ENCODE measurements at places on chromosomes 13 and 19. TPM values are rescaled to one million over a fixed set of nuclear protein-coding genes. Genes with fewer than 3 reads are reported as not detected.

DNA sequence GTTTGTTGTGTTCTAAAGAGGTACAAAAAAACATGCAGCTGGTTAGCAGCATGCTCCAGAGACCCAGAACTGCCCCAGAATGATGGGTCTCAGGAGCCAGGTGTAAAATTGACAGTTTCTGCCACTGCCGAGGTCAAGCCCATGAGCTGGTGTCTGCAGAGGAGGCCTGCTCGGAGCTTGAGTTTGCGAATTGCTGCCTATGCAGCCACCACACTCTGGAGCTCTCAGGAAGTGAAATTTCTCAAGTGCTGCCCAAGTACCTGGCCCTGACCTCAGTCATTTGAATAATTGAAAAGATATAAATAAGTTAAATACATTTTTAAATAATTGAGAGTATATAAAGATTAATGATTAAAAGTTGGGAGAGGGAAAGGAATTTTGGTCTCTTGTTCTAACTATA is 66.4 kb downstream of the ZAR1L start:
- peaks cover 6% of the 10 kb centered on the region for H3K36me3 ChIP-seq
- no peaks in the 10 kb centered on the region for H3K27me3 ChIP-seq
- H3K4me3 ChIP-seq: no peak overlapping the region

- H3K27ac ChIP-seq: no peak overlapping the region
- H3K27me3 ChIP-seq: no peaks in the 10 kb centered on the region
- DNase-seq: no peak
Measured at GRCh38 chr19:16841391-16841926, 12.3 kb downstream of the SIN3B start.

DNA sequence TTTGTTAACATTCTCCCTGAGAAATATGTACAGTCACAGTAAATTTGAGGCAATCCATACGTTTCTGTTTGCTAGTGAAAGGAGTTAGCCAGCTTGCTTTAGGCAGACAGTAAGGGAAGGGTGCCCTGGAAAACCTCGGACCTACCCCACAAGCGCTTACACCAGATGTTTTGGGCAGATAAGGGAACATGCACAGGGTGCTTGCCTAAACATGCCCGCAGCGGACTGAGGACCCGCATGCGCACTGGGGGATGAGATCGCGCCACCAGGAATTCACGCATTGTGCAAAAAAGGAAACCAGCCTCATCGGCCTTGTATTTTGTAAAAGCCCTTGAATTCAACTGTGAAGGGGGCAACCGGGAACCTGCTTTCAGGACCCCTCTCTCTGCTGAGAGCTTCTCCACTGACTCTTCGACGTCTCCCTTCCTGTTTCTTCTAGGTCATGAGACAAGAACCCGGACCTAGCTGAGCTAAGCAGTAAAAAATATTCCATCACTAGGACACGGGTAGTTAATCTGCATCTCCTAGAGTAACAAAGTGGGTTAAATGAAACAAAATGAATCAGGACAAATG is 1399.2 kb upstream of the ATXN8OS start:
- no peaks in the 10 kb centered on the region for H3K4me1 ChIP-seq
- no peak for DNase-seq
- no peaks in the 10 kb centered on the region for H3K27me3 ChIP-seq
- no peak overlapping the region for H3K27ac ChIP-seq
- no peaks in the 10 kb centered on the region for H3K36me3 ChIP-seq

DNA sequence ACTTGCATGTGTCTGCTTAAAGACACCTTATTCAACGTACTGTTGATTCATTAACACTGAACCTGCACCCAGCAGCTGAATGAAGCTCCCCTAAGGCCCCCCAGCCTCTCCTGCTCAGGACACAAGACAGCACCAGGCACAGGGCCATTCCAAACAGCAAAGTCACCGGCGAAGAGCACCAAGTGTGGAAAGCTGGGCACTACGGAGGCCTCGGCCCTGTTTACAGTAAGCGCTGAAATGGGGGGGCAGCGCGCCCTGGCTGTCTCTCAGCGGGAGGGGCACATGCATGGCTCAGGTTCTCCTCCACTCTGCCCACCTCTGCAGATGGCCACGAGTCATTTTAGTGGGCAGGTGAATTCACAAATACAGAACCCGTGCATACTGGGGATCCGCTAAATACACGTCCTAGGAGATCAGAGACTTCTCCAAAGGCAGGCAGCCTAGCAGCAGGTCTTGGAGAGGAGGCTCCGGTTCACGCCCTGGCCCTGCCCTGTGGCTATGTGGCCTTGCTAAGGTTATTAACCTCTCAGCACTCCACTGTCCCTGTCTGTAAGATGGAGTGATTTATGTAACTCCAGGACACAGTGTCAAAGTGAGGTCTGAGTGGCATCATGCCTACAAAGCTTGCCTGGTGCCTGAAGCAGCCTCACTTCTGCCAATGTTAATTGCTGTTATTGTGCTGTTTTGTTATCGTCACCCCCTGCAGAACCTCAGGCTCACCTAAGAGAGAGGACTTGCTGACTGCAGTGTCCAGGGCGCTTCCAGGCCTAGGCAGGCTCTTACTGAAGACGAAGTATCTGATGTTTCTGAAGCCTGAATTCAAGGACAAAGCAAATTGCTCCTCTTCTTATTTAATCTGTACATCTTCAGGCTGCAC is 207.4 kb upstream of the SOX1 start:
- H3K27ac ChIP-seq: no peak overlapping the region
- DNase-seq: no peak
- H3K4me1 ChIP-seq: no peaks in the 10 kb centered on the region
- H3K36me3 ChIP-seq: no peaks in the 10 kb centered on the region
- H3K27me3 ChIP-seq: no peaks in the 10 kb centered on the region
- no peak overlapping the region for H3K4me3 ChIP-seq

DNA sequence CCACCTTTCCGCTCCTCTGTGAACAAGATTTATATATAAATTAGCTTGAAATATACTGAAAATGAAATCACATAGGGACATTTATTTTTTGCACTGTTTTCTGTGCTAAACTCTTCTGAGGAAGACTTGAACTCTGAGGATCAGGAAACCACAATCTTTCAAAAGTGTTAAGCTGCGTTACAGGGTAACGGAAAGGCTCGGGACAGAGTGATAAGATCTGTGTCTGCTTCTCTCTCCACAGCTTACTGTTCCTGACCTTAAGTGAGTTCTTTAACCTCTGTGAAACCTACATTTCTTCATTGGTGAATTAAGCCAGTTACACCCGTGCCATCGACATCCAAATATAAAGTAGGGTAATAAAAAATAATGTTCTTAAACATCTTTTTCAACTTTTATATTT is 38.9 kb downstream of the DACH1 start:
- DNase-seq: no peak
- H3K36me3 ChIP-seq: no peaks in the 10 kb centered on the region
- H3K27me3 ChIP-seq: no peaks in the 10 kb centered on the region
- no peak overlapping the region for H3K4me3 ChIP-seq
- H3K27ac ChIP-seq: no peak overlapping the region

DNA sequence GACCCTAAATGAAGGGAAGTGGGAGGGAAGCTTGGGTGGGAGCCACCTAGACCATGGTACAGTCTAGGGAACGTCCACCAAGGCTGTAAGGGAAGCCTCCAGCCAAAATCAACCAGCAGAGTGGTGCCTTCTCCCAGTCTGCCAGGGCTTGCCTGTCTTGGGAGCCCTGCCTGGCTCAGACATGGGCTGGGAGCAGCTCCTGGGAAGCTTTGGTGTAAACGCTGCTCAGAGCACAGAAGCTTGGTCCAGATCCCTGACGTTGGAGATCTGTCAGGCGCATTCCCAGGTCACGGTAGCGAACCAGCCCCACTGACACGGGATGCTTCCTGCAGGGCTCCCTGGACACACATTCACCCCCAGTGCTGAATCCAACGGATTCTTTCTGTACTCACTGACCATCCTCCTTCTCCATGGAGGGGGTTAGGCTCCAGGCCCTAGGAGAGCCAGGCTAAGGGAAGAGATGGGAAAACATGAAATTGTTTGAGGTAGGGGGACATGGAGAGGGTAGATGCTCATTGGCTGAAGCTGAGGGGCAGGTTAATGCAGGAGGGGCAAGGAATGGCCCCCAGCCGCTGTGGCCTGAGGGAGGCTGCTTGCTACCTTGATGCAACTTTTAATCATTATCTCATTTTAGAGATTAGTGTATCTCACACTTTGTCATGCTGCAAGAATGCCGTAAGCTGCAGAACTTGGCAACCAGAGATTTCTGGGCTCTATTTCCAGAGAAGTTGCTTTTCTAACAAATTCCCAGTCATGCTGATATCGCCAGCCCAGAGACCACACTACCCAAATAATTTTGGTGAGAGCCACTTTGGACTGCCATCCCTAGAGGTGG is 195.8 kb downstream of the UQCRFS1 start:
- no peaks in the 10 kb centered on the region for H3K27me3 ChIP-seq
- no peaks in the 10 kb centered on the region for H3K4me1 ChIP-seq
- no peak for DNase-seq
- no peaks in the 10 kb centered on the region for H3K36me3 ChIP-seq
- H3K4me3 ChIP-seq: no peak overlapping the region

DNA sequence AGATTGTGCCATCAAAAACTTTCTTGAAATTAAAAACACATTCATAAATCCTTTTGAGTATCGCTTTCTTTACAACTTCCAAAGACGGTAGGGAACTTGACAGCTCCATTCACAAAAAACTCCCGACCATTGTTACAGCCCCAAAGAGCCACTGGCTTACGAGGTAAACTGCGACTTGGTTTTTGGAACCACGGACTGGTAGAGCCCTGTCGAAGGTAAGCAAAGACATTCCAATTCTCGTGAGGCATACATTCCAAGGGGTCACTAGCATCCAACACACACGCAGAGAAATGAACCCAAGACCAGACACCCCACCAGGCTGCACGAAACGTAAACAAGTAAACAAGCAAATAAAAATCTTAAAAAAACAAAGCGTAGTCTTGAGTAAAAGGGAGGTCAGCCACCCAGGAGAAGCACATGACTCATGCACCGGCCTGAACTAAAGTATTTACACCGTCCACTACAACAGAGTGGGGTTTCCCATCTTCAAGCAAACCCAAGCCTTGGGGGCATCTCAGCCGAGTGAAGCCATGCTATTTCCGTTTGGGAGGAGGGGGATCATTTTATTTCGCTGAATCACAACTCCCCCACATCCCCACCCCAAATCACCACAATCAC is 1.4 kb downstream of the BRD4 start:
- peak overlapping the region; percentile 84 for H3K4me3 ChIP-seq
- H3K36me3 ChIP-seq: no peaks in the 10 kb centered on the region
- DNase-seq: peak; percentile 16
- no peaks in the 10 kb centered on the region for H3K27me3 ChIP-seq

- H3K4me1 ChIP-seq: peaks cover 52% of the 10 kb centered on the region
- H3K36me3 ChIP-seq: peaks cover 4% of the 10 kb centered on the region
- H3K4me3 ChIP-seq: no peak overlapping the region
- H3K27ac ChIP-seq: no peak overlapping the region
Measured at GRCh38 chr19:19613506-19613905, 5.0 kb downstream of the PBX4 start.

- H3K27ac ChIP-seq: no peak overlapping the region
- no peaks in the 10 kb centered on the region for H3K27me3 ChIP-seq
- peak overlapping the region; percentile 66 for H3K4me3 ChIP-seq
- peaks cover 8% of the 10 kb centered on the region for H3K4me1 ChIP-seq
- DNase-seq: peak; percentile 53
Measured at GRCh38 chr19:40689339-40690049, 957 bp downstream of the NUMBL start.

DNA sequence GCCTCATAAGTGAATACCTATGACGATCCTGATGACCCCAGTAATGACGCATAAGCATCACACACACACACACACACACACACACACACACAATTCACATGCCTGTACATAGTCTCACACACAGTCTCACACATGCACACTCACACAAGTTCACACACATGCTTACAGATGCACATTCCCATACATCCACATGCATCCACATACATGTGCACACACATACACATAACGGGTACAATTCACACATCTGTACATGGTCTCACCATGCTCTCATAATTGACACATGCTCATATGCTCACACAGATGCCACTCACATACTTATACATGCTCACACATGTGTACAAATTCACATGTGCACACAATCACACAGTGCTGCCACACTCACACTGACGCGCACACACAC is 105.7 kb upstream of the VSTM2B start:
- H3K4me3 ChIP-seq: no peak overlapping the region
- DNase-seq: no peak
- H3K27me3 ChIP-seq: no peaks in the 10 kb centered on the region
- no peaks in the 10 kb centered on the region for H3K4me1 ChIP-seq
- no peaks in the 10 kb centered on the region for H3K36me3 ChIP-seq
- H3K27ac ChIP-seq: no peak overlapping the region

DNA sequence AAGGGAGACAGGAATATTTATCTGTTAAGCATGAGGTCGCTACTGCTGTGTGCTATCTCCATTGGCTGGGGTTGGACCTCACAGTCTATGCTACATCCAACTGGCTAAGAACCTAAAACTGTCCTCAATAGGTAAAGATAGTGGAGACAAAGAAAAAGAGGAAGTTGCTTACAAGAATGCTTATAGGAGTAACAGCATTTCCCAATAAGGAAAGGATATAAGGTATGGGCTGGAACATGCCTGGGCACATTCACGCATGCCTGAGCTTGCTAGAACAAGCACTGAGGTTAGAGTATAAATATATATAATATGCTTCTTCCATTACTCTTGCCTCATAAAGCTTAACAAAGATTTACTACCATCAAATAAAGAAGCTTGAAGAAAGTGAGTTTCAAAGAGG is 47.9 kb upstream of the CEACAM21 start:
- H3K36me3 ChIP-seq: no peaks in the 10 kb centered on the region
- peaks cover 28% of the 10 kb centered on the region for H3K4me1 ChIP-seq
- no peaks in the 10 kb centered on the region for H3K27me3 ChIP-seq
- DNase-seq: no peak
- H3K27ac ChIP-seq: no peak overlapping the region

DNA sequence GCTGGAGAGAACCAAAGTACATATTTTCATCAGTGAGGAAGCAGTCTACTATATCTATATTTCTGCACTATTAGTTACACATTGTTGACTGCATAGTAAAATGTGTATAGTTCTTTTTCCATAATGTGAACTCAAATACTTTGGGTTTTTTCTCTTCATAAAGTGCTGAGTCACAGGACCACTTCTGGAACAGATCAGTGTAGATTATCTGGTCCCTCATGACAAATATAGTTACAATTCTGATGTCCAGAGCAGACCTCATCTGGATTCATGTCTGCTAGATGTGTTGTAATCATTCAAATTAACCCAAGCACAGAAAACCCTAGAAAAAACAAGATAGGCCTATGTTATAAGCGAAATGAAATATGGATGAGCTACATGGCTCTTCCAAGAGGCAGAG is 171.4 kb downstream of the SUCLA2 start:
- no peak for DNase-seq
- no peaks in the 10 kb centered on the region for H3K36me3 ChIP-seq
- no peak overlapping the region for H3K4me3 ChIP-seq
- no peak overlapping the region for H3K27ac ChIP-seq

GRCh38 chr13:26996965-26997752 is 174.5 kb downstream of the USP12 start:
- H3K4me3 ChIP-seq: no peak overlapping the region
- H3K27me3 ChIP-seq: no peaks in the 10 kb centered on the region
- H3K36me3 ChIP-seq: no peaks in the 10 kb centered on the region
- H3K27ac ChIP-seq: no peak overlapping the region
- no peaks in the 10 kb centered on the region for H3K4me1 ChIP-seq

ERVK3-1 gene
- 72.3 TPM for total RNA-seq

EBI3 gene
- total RNA-seq: not detected

Measured in CD4-positive, alpha-beta memory T cell (primary cell).